ENCODE measurements at places on chromosomes 5 and 9. TPM values are rescaled to one million over a fixed set of nuclear protein-coding genes. Genes with fewer than 3 reads are reported as not detected.

Gene SPACA9
- total RNA-seq, result 5.4 TPM

Gene PHAX
- 31.1 TPM for total RNA-seq

Gene LCN10
- total RNA-seq, result 40.6 TPM

Gene SOWAHA
- 6.8 TPM for total RNA-seq

Gene MYMK
- total RNA-seq, result not detected

Gene GFRA3
- 0.60 TPM for total RNA-seq

Gene ACTBL2
- total RNA-seq, result not detected

Gene ANKRD33B
- total RNA-seq, result 3.3 TPM

Gene SIGMAR1
- 56.8 TPM for total RNA-seq

Gene PCA3
- total RNA-seq, result not detected

Gene TRAF1
- total RNA-seq, result 10.0 TPM
